Activated CD4-positive, alpha-beta T cell treated with anti-CD3 and anti-CD28 coated beads, Interleukin-2, amount 50 U/mL, for 4 hours (primary cell): ENCODE measurements at places on chromosomes 5 and 9.

DNA sequence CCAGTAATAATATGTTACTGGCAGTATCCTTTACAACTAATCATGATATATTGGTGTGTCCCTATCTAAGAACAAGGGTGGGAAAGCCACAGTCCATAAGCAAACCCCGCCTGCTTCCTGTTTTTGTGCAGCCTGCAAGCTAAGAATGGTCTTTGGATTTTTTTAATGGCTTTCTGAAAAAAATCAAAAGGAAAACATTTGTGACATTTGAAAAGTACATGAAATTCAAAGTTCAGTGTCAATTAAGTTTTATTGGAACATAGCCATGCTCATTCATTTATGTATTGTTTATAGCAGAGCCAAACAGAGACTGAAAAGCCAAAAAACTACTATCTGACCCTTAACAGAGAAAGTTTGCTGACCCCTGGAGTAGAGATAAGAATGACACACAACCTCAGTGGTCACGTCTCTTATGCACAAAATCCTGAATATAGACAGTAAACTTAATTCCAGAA is 12.8 kb upstream of the TMEM245 start:
- no peak for DNase-seq

DNA sequence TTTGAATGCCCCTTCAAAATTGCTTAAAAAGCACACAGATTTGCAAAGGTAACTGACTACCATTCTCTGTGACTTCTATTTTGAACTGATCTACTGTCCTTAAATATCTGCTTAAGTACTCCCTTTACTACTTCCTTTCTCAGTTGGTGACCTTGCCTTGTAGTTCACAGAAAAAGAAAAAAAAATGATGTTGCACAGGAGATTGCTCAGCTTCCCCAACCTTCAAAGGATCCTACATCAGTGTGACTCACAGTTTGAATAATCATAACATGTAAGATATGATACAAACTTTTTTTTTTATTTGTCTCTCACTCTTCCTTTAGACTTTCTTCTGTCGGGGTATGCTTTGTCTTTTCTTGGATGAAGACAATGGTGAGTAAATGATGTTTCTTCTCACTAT is 1029.6 kb downstream of the CDH12 start:
- no peak for DNase-seq

- no peak for DNase-seq
Measured at GRCh38 chr5:88660264-88660946, 222.6 kb downstream of the MEF2C start.

DNA sequence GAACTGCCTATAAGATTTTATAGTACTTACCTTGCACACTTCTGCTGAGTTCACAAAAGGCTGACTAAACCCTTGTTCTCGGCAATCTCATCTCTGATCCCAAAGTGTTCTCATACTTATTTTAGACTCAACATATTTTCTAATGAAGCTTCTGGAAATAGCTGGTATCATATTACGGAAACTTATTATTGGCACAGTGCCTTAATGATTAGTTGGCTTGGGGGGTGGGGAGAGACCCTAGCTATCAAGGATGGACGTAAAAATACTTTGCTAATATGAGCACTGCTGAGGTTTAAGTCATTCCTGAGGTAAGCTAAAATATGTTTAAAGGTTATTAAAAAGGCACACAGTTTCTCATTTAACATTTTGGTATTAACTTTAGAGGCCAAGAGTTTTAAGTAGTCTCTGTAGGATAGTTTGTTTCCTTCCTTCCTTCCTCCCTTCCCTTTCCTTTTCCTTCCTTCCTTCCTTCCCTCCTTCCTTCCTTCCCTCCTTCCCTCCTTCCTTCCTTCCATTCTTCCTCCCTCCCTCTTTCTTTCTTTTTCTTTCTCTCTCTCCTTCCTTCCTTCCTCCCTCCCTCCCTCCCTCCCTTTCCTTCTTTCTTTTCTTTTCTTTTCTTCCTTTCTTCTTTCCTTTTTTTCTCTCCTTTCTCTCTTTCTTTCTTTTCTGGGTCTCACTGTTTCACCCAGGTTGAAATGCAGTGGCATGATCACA is 31.5 kb downstream of the ZSWIM6 start:
- no peak for DNase-seq

DNA sequence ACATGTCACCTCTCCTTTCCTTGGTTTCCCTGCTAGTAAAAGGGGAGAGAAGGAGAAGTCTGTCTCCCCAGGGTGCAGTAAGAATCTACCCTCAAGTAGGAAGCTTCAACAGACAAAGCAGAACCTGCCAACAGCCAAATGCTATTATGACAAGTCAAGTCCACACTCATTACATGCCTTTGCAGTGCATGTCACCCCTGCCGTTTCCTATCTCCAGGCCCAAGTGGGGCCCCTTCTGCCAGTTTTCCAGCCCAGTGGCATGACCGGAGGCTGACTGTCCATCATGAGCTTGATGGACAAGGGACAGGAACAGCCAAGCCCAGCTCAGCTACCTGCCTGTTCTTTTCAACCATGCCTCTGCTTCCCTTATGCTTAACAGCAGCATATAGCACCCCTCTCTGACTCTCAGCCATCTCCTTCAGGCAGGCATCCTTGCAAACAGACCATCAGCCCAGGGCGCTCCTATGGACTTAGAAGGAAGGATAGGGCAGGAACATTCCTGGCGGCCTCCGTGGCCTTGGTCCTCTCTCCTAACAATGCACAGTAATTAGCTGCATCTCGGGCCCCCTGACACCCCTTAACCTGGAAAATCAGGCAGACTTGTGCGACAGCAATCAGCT is 107.2 kb upstream of the RAD23B start:
- DNase-seq = no peak

DNA sequence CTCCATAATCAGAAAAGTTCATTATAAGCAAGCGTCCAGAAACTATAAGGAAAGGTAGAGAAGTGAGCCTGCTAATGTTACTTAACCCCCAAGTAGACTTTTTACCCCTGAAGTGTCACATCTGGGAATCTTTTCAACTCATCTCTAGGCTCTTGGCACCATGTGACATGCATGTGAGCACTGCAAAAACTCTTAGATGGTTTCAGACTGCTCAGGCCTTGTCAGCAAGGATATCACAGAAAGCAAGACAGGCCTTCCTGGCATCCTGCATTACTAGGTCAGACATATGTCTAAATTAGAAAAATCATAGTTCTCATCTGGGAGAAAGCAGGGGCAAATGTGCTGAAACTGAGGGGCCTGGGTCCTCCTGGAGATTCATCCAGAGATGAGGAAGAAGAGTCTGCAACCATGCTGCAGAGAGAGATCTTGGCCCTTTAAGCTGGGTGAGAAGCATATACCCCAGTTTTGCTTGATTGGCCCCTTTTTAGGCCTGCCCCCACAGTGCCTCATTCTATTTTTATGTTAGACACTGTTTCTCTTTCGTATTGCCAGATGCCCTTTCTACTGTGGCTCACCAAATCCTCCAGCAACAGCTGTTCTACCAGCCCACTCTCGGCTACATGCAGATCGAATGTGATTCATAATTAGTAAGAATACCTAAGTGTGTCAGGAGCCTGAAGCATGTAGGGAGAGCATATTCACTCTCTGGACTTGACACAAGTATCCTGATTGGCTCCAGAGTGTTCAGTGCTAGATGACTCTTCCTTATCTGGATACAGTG is 19.0 kb downstream of the TMEM8B start:
- DNase-seq = no peak

DNA sequence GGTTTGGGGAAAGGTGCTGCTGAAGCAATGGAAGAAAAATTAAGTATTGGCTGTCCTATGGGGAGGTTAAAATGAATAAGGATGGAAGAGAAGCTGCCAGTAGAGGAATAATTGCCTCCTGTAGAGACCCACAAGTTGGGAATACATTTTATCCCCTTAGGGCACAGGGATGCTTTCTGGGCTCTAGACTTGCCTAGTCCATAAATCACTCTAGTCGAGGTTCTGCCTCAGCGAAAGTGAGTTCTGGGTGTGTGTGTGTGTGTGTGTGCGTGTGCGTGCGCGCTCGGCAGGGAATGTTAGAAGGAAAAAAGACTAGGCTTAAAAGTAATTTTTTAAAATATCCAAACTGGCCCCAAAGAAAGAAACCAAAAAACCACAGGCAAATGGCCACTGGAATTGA is 291.6 kb downstream of the DOCK8 start:
- no peak for DNase-seq

GRCh38 chr5:94433397-94434163 is 184.8 kb downstream of the KIAA0825 start:
- no peak for DNase-seq

DNA sequence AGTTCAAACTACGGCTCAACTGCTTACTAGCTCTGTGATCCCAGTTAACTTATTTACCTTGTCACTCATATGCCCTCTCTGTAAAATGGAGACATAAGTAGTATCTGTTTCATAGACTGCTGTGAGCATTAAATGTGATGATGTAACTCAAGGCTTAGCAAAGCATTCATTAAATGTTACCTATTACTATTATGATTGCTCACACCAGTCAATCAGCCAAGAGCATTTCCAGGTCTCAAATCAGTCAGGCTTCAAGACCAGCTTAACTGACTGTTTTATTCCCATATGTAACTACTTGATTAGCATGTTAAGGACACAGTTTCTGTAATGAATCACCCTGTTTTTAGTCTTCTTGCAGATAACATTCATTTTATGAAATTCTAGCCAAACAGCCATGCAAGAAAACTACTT is 413.3 kb downstream of the MLLT3 start:
- DNase-seq = no peak

- no peak for DNase-seq
Measured at GRCh38 chr5:81249240-81249639, 16.1 kb downstream of the CKMT2 start.

- no peak for DNase-seq
Measured at GRCh38 chr5:58666598-58667581, 84.0 kb downstream of the RAB3C start.

- no peak for DNase-seq
Measured at GRCh38 chr5:66881480-66882161, 285.4 kb downstream of the MAST4 start.

- DNase-seq = no peak
Measured at GRCh38 chr9:111095441-111095840, 57.2 kb upstream of the LPAR1 start.

- no peak for DNase-seq
Measured at GRCh38 chr9:128556276-128556675, 3.9 kb downstream of the SPTAN1 start.

DNA sequence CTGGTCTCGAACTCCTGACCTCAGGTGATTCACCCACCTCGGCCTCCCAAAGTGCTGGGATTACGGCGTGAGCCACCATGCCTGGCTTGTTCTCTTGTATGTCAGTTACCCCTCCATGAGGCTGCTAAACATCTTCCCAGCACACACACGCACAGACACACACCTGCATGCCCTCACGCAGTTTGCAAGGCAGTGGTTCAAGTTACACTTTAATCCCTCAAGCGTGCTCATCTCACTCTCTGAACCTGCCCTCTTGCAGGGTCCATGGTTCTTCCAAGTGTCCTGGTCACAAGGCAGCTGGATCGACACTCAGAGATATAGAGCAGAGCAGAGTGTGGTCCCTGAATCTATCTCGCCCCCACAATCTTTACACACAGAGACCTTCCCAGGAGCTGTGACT is 34.1 kb upstream of the RUFY1 start:
- no peak for DNase-seq

DNA sequence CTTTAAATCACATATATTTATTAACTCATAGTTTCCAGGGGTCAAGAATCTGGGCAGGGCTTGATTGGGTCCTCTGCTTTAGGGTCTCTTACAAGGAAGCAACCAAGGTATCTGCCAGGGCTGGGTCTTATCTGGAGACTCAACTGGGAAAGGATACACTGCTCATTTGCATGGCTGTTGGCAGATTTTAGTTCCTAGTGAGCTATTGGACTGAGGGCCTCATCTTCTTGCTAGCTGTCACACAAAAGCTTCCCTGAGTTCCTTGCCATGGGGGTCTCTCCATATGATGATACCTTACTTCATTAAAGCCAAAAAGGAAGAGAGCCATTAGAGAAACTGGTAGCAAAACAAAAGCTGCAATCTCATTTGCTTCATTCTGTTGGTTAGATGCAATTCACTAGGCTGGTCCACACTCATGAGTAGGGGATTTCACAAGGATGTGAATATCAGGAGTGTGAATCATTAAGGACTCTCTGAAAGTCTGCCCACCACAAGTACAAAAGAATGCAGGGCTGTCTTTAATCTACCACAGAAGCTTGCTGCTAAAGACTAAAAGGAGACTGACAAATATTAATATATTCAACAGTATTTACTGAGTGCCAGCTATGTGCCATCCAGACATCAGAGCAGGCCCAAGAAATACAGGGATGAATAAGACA is 42.0 kb upstream of the TIMD4 start:
- DNase-seq = no peak

DNA sequence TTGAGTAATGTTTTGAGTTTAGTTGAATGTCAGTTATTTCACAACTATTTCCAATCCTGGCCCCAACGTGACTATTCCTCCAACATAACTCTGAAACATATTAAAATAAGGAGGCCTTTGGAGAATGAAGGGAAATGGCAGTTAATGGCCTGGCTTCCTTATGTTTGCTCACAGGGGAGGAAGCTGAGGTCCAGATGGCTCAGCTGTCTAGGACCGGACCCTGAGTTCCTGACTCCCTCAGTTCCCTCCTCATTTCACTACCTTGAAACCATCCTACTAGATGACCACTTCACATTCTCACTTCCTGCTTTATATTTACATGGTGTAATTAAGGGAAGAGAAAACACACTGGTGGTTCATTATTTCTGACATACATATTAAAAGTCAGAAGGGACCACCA is 6.6 kb downstream of the OTULINL start:
- no peak for DNase-seq

DNA sequence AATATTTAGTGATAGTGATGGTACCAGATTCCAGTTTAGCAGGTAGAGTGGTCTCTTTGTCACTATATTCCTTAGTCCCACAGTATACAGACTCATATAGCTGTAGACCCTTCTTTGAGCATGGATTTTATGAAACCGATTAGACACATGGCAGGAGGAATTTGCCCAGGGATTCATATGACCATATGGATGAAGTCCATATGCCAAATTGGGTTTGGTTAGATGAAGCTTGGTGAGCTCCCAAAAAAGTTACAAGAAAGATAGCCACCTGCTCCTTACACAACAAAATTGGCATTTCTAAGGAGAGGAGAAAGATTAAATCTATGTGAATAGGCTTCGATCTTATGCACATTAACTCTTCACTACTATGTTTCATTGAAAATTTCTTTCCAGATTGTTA is 211.4 kb downstream of the CWC27 start:
- DNase-seq = no peak

GRCh38 chr5:67886761-67887160 is 328.8 kb upstream of the PIK3R1 start:
- DNase-seq = no peak

GRCh38 chr5:134964359-134965270 is 3.1 kb upstream of the CATSPER3 start:
- DNase-seq = no peak

GRCh38 chr9:15915711-15916110 is 362.9 kb downstream of the CCDC171 start:
- DNase-seq = no peak
